IPS DF 6.9 (cell line): ENCODE measurements at places on chromosomes 5 and 9.

- DNase-seq = no peak
Observed at GRCh38 chr9:5799314-5799713, 33.6 kb downstream of the ERMP1 start.

DNA sequence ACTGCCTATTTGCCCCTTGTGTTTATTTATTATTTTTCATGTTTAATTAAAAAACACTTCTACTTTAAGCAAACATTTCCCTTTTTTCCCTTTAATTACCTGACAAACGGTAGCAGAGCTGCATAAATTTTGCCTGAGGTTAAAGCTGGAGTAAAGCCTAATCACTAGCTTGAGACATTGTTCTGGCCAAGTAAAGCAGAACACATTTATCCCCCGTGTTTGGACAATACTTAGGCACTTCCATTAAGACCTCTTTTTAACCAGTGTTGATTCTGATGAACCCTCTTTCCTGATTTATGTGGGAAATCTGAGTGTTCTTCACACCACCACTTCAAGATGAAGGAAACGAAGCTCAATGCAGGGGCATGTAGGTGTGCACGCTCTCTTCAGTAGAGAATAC is 54.5 kb downstream of the BNC2 start:
- DNase-seq = no peak

DNA sequence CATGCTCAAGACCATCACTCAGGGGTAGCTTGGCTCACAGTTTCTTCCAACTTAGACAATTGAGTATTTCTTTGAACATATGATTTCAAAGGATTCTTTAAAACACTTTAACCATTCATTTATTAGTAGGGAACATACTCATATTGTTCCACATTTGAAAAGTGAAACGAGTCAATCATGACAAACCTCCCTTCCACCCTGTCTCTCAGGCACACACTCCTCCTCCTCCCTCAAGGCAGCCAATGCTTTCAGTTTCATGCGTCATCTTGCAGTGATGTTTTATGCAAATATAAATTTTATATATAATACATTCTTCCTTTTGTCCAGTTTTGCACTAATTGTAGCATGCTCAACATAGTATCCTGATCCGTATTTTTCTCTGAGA is 126.0 kb upstream of the BOD1 start:
- no peak for DNase-seq

- DNase-seq = no peak
Observed at GRCh38 chr9:111360881-111361280, 30.9 kb upstream of the OR2K2 start.

GRCh38 chr9:135751501-135751900 is 49.5 kb downstream of the KCNT1 start:
- no peak for DNase-seq

- DNase-seq = no peak
Observed at GRCh38 chr9:2493109-2493508, 128.5 kb upstream of the VLDLR start.

DNA sequence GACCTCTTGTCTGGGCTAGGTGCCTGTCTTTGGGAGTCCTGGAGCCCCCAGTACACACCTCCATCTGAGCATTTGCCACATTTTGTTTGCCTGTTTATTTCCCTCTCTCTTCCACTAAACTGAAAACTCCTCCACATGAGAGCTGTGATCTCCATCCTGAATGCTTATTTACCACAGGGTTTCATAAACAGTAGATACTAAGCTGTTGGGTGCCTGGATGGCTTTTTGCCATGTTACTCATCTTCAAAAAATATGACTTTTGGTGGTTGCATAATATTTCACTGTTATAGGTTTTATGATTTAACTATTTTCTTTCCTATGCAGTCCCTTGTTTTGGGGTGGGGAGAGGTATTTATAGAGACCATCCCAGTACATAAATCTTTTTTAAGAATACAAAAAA is 99.6 kb downstream of the APBA1 start:
- no peak for DNase-seq

DNA sequence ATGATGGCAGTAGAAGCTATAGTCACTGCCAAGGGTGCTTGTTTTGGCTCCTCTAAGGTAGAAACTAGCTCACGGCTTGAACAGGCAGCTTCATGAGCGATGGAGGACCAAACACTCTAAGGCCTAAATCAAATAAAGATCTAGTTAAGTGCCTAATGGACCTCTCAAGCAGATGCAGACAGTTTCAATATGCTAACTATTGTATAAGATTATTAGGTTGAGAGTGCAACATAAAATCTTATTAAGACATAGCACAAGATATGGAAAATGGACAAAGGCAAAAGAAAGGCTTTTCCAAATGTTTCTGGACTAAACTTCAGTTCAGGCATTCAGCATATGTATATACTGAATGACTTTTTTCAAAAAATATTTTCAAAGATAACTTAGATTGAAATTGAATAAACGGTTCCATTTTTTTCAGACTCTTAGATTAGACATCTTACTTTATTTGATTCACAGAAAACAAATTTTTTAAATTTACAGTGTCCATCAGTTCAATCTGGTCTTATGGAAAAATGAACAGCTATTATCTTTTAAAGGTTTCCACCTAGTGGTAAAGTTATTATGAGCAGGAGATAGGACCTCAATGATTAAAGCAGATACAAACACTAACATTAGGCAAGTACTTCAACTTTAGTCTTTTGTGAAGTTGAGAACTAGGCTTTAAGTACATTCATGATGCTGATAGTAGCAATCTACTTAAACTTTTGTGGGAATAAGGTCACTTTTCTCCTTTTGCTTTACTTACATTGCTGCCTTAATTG is 1167.7 kb downstream of the MAT2B start:
- DNase-seq = no peak

DNA sequence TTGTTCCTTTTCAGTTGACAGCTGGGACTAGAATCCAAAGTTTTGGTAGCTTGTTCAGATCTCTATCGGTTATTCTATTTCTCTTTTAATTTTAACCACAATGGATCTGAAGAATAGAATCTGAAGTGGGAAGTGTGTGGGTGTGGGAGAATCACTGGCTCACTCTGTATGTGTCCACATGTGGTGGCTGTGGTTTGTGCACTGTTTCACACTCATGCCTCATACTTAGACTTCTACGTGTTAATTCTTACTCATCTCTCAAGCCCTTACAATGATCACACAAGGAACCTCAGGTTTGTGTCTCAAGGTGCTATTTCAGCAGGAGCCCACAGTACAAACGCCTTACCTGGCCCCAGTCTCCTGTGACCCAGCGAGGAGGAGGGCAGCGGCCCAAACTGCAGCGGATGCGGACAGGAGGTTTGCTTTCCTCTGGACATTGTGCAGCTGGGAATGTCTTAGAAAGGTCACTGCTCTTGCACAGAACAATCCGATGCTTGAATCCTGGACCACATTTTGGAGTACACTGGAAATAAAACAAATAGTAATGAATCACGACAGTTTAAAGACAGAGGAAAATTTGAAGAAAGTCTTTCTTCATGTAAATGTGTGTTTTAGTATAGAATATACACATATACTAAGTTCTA is 309.1 kb downstream of the ADAMTS6 start:
- DNase-seq = no peak
